ENCODE measurements at places on chromosomes 12 and 14.

DNA sequence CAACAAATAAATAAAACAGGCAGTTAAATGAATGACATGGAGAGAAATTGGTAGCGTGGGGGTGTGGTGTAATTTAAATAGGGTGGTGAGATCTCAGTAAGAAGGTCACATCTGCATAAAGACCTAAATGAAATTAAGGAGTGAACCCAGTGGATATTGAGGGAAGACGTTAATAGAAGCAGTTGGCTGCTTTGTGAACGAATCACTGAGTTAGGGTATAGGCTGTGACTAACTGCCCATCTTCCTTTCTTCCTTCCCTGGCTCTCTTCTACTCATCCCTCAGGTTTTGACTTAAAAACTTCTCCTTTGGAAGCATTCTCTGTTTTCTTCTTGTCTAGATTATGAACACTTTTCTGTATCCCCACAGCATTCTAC is 64.7 kb downstream of the BTG1 start:
- DNase-seq, result no peak

- DNase-seq, result no peak
These were observed 3.7 kb downstream of the CLEC14A start for GRCh38 chr14:38252066-38252710.

DNA sequence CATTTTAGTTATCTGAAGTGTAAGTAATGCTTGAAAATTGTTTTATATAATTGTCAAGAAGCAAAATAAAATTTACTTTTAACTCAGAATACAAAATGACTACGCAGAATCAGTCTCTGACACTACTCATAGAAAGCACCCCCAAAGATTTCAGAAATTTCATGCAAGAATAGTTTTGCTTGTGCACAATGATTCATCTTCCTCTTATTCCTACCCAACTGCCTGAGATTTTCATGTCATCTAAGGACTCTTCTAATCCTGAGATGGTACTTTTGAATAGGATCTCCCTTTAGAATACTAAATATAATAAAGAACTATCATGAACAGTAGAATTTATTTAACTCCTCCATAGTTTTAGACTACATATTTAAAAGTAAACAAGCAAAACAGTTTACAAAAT is 485.3 kb upstream of the MGAT4C start:
- DNase-seq, result no peak

DNA sequence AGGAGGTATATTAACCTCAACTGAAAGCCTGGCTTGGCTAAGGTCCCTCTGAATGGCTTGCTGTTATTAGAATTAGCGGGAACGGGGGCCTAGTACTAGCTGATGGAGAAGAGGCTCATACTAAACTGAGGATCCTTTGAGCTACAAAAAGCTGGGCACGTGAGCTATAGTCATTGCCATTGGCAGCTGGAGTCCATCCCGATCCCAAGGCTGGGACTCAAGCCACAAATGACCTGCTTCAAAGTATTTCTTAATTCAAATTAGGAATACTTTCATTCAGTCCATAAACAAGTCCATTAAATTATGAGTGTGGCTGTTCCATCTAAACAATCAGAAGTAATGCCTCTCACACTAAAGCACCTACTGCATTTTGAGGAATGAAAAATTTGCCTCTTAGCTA is 114.5 kb downstream of the DACT1 start:
- no peak for DNase-seq

- DNase-seq, result no peak
These were observed 116.2 kb downstream of the BMP4 start for GRCh38 chr14:53840444-53840843.

DNA sequence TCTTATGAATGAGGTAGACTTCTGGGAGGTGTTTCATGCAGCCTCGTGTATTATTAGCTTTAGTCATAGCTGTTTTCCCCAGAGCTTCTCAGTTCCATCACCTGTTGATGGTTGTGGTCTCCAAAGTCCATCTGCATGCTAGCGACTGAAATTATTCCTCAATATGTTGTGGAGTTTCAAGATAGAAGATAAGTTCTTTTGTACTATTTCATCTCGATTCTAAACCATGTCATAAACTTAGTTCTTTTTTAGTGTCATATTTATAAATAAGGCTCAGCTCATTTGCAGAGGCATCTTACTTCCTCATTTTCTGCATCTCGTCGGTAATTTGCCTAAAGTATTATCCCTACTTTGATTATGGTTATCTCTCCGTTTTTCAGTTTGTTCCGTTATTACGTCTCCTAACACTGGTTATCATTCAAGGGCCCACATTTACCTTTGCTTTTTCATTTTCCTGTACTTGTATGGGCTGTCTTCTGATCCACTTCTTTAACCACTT is 119.1 kb downstream of the ITPR2 start:
- no peak for DNase-seq

DNA sequence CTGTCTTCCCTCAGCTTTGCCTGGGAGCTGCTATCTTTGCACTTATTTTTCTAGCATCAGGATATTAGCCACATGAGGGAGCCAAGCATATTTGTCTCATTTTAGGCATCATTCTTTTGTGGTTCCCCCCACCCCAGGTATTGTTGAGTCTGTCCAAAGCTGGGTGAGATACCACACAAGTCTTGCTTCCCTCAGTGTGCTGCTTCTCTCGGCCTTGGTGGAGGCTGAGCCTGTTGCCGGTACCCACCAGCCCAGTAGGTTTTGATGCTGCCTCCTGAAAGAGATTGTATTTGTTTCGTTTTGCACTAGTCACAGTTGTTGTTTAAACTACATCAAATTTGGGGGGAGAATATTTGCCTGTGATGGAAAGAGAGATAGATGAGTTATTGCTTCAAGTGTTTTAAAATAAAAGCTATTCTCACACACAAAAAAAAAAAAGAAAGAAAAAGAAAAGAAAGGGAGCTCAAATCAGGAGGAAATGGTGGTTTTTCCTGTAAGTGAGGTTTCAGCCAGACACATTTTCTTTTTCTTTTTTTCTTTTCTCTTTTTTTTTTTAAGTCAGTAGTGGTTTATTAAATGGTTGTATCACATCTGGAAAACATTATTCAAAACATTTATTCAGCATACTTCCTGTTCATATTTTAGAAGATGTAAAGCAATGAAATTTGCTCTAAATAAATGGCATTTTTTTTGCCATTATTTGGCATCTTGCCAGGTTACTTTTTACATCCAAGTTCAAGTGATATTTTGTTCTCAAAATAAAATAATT is 58.5 kb downstream of the SLC4A8 start:
- peak; percentile 4 for DNase-seq

- DNase-seq, result peak; percentile 31
These were observed 19.4 kb downstream of the ACVRL1 start for GRCh38 chr12:51926718-51927117.

DNA sequence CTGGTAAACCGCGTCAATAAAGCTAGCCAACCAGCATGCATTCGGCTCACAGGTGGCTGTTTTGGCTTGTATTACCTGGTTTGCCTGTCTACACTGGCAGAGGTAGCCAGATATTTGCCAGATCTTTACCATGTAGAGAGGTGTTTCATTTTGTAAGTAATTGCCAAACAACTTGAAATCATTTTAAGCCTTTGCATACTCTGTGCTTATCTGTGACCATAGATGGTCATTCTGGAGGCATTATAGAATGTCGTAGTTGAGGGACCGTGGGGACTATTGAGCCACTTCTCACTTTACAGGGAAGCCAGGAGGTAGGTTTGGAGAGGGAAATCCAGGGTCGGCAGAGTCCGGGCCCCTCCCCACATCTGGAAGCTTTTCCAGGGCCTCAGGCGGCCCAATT is 5.9 kb downstream of the ADGRD1 start:
- DNase-seq, result no peak

All from activated CD4-positive, alpha-beta T cell treated with anti-CD3 and anti-CD28 coated beads, Interleukin-2, amount 50 U/mL, for 24 hours (primary cell).